ENCODE measurements at places on chromosomes 6 and 20.
A peak's percentile ranks its signal among the peaks of the same experiment; 100 is the strongest.

DNA sequence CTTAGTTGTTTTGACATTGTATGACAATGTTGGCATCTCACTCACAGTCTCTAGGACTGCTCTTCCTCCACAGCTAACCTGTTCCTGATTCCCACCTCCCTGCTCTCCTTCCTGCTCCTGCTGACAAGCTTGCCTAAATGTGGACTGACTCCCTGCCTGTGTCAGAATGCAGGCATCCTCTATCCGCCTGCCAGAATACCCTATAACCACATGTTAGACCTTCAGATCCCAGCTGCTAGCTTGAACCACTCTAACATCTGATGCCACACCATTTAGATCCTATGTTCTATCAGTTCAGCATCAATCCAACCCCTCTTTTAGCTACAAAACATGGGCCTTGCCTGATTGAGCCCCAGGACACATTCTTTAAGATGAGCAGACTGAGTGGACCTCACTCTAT is 12.2 kb downstream of the FILIP1 start:
- DNase-seq, result peak; percentile 19

DNA sequence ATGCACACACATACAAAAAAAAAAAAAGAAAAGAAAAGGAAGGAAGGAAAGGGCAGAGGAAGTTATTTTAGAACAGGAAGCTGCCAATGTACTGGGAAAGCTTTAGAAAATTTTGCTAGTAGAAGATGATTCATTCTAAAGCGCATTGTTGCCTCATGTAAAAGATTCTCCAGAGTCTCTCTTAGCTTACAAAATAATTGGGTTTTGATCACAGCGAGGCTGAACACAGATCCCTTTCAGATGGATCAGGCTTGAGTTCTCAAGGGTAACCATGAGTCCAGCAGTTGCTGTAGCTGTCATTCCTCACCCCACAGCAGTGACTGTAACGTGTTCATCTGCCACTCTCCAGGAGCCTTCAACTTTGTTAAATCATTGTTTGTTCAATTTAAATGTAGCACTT is 81.9 kb downstream of the PHACTR2 start:
- peak; percentile 60 for DNase-seq

GRCh38 chr6:9564021-9564420 is 850.9 kb downstream of the TFAP2A start:
- DNase-seq, result peak; percentile 29

- no peak for DNase-seq
Observed at GRCh38 chr6:143559051-143559660, 47.6 kb upstream of the FUCA2 start.

DNA sequence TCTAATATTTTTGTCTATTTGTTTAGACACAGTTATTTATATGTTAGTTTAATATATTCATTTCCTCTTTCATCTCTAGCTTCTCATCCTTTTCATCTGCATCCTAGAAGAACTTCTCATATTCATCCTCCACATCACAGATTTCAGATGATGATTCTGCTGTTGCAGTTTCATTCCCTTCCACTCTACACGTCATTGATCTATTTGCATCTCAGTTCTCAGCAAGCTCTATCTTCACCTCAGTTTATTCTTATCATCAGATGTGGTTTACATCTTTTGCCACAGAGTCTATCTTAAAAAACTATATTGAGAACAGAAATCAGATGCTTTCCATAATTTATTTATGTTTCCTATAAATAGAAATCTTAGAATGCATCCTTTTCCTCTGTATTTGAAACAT is 13.3 kb downstream of the SLC2A12 start:
- no peak for DNase-seq

DNA sequence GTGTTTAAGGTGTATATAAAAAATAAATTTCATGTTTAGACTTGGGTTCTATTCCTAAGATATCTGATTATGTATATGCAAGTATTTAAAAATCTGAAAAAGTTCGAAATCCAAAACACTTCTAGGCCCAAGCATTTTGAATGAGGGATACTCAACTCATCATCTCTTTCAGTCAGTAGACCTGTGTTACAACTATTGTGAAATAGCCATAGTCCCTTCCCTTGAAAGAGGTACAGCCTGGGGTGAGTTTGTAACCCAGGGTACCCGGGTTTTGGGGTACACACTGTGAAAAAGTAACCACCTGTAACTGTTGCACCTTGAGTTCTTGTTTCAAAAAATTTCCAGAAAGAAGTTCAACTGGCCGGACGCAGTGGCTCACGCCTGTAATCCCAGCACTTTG is 76.6 kb upstream of the DOK5 start:
- no peak for DNase-seq

DNA sequence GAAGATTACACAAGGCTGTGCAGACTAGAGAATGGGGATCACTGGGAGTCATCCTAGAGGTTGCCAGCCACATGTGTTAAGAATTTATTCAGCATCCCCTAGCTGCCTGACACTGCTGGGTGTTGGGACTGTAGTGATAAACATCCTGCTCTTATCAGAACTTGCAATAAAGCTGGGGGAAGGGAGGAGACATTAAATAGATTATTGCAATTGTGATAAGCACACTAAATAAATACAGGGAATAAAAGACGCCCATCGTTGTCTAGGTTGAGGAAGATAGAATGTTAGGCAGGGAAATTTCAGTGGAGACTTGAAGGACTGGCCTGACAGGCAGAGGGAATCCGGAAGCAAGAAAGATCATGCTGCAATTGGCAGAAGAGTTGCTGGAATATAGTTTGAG is 33.2 kb upstream of the TRAM2 start:
- no peak for DNase-seq

DNA sequence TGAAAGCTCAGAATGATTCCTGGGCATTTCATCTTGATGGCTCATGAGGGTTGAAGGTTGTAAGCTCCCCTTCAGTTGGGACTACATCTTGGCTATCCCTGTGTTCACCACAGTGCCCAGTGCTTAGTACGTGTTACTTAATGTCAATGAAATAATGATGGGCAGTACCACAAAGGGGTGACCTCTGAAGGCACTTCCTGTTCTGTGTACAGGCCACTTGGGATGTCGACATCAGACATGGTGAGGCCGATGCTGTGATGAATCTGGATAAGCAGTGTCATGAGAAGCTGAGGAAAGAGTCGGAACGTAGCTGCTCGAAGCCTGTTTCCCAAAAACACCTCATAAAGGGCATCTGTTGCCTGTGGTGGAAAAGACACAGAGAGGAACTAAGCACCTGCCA is 27.6 kb upstream of the RBL1 start:
- no peak for DNase-seq

- DNase-seq, result no peak
Observed at GRCh38 chr6:107275330-107275865, 160.1 kb upstream of the BEND3 start.

DNA sequence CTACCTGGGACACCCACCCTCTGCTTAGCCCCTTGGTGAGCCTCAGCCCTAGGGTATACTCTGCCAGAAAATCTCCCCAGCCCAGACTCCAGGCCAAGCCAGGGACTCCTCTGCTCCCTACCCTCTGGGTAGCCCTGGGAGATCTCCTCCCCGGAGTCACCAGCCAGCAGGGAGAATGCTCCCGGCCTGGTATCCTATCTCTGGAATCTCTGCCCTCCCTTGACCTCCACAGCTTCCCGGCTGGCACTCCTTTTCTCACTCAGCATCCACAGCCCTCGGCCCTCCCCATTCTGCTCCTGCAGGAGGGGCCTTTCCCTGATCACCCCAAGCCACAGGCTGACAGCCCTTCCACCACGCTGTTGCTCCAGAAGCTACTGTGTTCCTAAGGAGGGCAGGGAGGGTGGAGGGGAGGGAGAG is 22.6 kb downstream of the NOL4L start:
- no peak for DNase-seq

DNA sequence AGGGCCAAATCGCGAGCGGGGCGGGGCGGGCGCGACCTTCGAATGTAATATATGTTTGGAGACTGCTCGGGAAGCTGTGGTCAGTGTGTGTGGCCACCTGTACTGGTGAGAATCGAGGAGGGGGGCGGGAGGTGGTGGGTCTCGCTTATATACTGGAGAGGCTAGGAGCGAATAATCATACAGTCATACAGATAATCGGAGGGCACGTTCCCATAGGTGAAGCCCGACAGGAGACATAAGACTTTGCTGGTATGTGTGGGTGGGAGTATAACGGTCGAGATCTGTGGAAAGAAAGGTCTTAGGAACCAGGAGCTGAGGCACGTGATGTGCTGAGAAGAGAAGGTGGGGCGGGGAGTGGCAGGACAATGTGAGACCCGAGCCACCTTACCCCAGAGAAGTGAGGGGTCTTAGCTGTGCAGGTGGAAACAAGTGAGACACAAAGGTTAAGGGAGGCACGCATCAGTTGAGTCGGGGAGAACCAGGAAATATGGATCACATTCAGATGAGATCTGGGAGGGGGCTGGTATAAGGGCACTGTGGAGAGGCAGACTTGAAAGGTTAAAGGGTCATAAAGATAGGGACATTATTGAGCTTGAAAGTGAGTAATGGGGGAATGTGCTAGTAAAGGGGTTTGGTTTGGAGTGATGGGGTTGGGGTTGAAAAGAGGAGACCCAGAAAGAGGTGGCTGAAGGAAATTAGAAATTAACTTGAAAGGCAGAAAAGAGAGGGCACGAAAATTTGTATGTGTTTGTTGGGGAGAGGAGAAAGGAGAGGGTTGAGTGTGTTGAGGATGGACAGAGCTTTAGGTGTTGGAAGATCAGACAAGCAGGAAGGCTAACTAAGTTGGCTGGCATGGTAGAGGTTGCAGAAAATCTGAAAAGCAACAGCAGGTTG is 589 bp downstream of the RNF5 start:
- peak; percentile 53 for DNase-seq

- no peak for DNase-seq
Observed at GRCh38 chr20:20369250-20370093, 1.6 kb downstream of the INSM1 start.

DNA sequence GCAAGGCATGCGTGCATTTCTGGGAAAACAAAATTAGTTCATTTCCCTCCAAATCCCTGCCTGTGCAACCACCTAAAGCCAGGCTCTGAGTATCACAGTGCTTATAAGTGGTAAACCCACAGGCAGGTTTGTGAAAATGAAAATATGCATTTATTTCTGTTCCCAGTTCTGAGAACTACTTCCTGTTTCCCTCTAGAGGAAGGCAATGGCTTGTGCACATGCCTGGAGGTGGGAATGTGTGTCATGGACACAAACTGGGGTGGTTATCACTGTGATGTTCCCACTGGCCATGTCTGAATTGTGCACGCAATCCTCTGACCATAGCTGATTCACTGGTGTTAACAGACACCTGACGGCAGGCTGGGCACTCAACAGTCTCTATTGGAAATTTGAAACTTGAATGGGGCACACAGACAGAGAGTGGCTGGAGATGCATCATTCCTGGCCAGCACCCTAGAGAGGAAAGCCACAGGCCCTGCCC is 26.3 kb downstream of the FAM110A start:
- peak; percentile 75 for DNase-seq

DNA sequence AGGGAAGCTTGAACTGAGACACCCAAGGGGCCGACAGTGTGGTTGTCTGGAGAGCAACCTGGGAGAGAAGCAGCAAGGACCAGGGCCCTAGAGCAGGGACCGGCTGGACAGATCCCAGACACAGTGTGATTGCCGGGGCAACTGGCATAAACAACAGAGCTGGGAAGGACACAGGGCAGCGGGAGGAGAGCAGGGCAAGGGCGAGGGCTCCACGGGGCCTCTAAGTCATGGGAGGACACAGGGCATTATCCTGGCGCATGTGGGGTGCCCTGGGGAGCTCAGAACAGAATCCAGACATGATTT is 31.1 kb upstream of the CCR6 start:
- no peak for DNase-seq

DNA sequence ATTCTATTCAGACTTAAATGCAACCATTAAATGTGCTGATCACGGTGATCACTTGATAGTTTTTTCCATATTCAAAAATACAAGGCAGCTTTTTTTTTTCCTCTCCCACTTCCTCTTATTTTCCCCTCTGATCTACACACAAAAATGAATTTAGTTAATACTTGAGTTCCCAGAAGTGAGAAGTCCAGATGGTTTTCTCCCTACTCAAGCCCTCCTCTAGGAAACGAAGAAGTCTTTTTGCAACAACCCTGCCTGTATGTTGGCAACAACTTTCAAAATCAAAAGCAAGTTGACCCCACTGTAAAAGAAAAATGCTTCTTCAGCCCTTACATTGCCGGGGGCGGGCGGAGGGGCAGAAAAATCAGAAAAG is 24.3 kb downstream of the ARHGAP18 start:
- no peak for DNase-seq

- DNase-seq, result no peak
Observed at GRCh38 chr6:15957655-15958169, 171.2 kb upstream of the MYLIP start.

DNA sequence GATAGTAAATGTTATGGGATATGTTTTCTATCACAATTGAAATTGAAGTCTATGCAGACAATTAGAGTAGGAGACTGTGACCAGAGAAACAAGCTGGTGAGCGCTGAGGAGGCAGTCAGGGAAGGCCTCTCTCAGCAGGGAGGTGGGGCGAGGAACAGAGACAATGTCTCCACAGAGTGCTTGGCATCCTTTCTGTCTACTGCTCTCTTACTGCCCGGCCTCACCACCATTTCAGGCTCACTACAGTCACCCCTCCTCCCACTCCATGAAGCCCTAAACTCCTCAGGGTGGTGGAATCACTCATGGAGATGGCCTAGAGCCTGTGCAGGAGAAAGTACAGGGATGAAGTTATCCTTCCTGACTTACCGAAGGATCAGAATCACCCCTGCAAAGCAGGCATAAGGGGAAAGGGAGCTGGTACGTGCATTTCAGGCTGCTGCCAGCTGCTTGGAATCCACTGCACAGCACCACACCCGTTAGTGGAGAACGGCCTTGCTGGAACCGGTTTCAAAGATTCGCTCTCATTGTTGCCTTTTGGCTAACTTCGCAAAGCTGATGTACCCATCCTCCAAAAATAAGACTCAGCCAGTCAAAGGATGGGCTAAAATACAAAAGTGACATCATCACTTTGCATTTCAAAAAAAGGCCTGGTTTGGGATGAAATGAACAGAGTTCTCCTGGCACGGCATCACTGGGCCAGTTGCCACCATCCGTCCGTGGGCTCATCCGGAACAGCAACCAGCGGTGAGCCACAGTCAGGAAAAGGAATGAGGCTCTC is 67.3 kb downstream of the SLC22A23 start:
- peak; percentile 95 for DNase-seq

- no peak for DNase-seq
Observed at GRCh38 chr6:134934793-134935485, 15.0 kb downstream of the ALDH8A1 start.

- peak; percentile 1 for DNase-seq
Observed at GRCh38 chr20:15942130-15942529, 631.1 kb downstream of the KIF16B start.

- no peak for DNase-seq
Observed at GRCh38 chr6:33779290-33779689, 9.6 kb downstream of the LEMD2 start.

- DNase-seq, result no peak
Observed at GRCh38 chr6:106581468-106581867, 47.8 kb downstream of the RTN4IP1 start.

Data from GM23248 (cell line).